Effector CD4-positive, alpha-beta T cell (primary cell): ENCODE measurements at places on chromosomes 16 and 17.
A peak's percentile ranks its signal among the peaks of the same experiment; 100 is the strongest.

- DNase-seq = no peak
These were observed 1.2 kb downstream of the KRTAP2-3 start for GRCh38 chr17:41058741-41059140.

GRCh38 chr17:21295036-21295952, 10.8 kb downstream of the MAP2K3 start:
- DNase-seq = no peak

DNA sequence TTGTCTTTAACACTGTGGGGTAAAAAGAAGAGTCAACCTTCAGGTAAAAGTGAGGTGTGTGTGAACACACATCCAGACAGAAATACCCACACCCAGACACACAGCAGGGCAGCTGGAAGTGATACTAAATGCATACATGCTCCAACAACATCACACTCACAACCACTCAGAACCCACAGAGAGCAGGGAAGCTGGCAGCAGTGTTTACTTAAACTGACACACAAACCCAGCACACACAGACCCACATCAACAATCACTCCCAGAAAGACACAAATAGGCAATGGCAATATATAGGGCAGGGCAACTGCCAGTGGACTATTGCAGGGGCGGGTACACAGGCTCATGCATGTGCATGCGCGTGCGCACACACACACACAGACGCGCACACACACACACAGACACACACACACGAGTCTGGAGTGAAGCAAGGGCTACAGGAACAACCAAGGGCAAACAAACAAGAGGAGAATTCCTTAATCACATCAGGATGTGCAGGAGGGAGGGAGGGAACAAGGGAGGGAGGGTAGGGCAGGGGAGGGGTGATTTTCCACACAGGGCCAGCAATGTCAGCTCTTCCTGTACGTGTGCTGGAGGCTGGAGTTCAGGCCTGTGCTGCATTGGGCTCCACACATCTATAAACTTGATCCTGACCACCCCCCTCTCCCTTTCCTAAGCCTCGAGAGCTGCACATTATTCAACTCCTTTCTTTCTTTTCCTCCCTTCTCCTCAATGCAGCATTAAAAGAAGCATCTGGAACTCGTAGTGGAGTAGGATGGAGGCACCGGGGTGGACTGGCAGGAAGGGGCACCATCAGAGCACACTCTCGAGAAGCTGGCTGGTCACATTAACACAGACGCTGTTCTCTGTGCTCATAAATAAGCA, 30.1 kb downstream of the HIC1 start:
- DNase-seq = no peak

GRCh38 chr16:57377080-57377841, 5.0 kb downstream of the CX3CL1 start:
- DNase-seq = no peak

DNA sequence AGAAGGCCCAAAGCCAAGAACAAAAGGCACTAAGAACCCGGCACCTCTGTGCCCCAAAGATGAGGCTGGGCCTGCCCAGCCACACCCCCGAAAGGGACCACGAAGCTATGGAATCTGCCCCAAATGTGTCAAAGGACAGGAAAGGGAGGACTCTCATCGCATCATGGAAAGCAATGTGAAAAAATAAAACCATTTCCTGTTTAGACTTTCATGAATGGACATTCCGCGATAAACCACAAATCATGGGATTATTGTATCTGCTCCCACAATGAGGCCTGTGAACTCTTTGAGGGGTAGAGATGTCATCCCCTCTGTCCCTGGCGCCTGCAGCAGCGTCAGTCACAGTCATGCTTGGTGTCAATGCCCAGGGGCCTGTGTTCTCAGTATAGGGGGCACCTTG, 135.0 kb downstream of the COPRS start:
- DNase-seq = no peak

- no peak for DNase-seq
These were observed 28.9 kb downstream of the FAM20A start for GRCh38 chr17:68572138-68572842.

GRCh38 chr17:33647956-33648355, 354.9 kb upstream of the ASIC2 start:
- no peak for DNase-seq

- no peak for DNase-seq
These were observed 37.4 kb upstream of the GNA13 start for GRCh38 chr17:65093930-65094329.

DNA sequence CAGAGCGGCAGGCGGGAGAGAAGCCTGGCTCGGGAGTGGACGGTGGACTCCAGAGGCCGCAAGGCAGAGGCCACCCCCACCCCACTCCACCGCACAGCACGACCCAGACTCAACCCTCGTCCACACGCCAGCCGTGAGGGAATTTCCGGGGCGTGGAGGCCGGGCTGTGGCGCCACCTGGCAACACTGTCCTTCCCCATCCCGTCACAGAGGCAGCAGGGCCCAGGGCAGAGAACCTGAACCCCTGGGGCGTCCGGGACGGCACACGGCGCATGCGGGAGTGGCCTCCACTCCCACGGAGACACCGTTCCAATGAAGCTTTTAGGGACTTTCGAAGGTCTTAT, 23.5 kb downstream of the GNPTG start:
- DNase-seq = no peak

DNA sequence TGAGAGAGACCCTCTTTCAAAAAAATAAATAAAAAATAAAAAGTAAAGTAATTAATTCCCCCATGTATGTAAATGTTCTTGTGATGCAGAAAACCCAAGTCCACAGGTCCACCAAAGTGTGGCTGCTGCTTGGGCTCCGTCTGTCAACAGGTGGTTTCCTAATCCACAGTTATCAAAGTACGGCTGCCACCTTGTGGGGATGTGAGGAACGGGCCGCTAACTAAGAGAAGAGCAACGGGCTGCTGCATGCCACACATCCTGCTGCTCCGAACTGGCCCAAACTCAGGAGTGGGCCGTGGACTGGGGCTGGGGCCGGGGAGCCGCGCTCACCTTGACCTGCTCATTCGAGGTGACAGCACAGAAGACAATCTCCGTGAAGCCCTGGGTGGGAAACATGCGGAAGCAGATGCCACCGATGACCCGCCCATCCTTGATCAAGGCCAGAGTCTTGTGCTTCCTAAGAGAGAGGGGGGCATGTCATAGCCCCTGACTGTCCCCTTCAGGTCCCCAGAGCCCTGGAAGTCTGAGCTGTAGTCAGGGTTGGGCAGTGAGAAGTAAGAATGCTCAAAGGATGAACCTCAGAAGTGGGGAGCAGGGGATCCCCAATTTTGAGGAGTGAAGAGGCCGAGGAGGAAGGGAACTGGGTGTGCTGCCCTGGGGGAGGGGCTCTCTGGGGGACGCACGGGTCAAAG, 4.3 kb downstream of the KAT2A start:
- DNase-seq = peak; percentile 78

GRCh38 chr16:19718624-19718965, 524 bp downstream of the IQCK start:
- DNase-seq = no peak

DNA sequence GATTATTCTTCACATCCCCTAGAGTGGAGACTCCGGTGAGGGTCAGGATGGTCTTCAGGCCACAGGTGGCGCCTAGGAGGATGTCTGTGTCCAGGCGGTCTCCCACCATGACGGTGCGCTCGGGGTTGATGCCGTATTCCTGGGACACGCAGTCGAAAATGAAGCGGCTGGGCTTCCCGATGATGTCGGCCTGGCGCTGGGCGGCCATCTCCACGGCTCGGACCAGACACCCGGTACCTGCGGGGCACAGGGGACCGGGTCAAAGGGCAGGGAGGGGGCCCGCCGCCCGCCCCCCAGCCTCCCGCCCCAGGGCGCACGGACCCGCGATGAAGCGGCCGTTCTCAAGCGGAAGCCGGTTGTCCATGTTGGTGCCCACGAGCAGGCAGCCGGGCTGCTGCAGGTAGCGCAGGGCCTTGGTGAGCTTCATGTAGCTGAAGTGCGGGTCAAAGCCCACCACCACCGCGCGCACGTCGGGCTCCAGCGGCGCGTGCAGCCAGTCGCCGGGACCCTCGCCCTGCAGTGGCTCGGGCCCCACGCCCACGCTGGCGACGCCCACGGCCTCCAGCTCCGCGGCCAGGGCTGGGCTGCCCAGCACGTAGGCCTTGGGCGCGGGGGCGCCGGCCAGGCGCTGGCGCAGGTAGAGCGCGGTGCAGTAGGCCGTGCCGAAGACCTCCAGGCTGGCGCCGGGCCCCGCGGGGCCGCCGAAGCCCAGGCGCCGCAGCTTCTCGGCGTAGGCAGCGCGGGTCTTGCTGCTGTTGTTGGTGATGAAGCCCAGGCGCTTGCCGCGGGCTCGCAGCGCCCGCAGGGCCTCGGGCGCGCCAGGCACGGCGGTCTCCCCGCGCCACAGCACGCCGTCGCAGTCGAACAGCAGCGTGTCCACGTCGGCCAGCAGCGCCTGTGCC, 572 bp downstream of the PGP start:
- DNase-seq = no peak

DNA sequence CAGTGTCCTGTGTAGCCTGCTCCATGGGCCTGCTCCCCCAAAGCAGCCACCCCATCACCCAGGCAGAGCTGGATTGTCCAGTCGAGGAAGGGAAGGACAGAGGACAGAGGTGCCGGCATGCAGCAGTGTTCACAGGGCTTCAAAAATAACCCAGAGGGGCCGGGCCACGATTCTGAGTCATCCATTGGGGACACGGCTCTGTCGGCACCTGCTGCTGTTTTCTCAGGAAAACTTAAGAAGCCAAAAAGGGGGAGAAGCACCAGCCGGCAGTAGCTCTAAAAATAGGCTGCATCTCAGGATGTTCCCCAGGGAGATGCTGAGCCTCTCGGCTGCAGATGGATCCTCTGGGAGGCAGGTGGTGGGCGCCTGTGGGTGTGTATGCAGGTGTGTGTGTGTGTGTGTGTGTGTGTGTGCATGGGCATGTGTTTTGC, 1.6 kb downstream of the CA7 start:
- DNase-seq = no peak

DNA sequence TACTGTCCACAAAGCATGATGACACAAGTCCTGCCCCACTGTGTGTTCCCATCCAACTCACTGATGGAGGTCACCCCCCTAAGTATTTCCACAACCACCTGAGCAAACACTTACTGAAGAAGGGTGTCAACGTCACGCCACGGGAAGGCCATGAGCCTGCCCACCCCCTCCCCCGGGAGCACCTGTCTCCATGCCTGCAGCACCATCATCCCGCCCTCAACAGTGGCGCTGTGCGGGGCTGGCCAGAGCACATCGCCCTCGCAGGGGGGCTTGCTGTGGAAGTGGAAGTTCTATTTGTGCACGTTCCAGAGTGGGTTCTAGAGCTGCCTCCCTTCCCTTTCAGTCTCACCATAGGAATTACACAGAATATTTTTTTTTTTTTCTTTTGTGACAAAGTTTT, 4.3 kb upstream of the MBTPS1 start:
- no peak for DNase-seq

DNA sequence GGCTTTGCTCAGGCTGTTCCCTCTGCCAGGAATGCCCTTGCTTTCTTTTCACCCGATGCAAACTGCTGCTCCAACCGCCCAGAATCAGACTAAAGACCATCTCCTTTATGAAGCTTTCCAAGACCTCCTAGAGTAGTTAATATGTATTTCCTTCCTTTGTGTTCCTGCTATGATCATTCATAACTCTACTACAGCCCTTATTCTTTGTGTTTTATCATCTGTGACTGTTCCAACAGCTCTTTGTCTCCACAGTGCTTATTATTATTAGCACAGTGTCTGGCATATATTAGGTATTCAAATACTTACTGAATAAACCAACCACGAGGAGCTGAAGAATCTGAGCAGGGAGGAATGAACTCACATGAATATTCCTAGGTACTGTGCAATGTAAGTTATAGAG, 7.6 kb downstream of the PSME3IP1 start:
- DNase-seq = no peak

- DNase-seq = no peak
These were observed 110.7 kb upstream of the IRX3 start for GRCh38 chr16:54397190-54397835.

GRCh38 chr17:66040402-66040801, 151.5 kb downstream of the CEP112 start:
- no peak for DNase-seq

DNA sequence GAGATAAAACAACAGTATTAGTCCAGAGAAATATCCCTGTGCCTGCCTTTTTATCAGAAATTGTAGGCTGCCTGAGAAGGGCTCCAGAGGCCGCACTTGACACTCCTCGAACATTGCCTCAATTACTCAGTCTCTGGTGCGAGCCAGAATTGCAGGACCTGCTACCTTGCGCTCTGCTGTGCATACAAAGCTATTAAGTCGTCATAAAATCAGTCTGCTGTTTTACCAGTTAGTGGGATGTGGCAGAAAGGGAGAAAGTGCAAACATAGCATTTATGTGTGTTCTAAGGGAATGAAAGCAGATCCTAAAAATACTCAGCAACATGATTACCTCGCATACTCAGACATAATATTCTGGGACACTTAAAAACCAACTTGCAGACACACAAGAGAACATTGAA, 70.6 kb downstream of the TMC6 start:
- DNase-seq = no peak

DNA sequence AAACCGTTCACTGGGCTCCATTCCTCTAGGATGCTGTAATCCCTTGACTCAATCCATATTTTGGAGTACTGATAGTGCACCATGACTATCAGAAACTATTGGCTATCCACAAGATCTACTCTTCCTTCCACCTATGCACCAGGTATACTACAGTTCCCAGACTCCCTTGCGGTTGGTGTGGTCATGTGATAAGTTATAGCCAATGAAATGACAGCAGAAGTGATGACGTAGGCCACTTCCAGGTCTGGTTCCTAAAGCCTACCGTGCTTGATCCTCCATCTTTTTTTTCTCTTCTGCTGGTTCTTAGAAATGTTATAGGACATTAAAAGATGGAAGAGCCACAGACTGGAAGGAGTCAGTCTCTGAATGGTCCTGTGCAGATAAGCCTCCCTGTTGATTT, 278.8 kb upstream of the C16orf82 start:
- no peak for DNase-seq

DNA sequence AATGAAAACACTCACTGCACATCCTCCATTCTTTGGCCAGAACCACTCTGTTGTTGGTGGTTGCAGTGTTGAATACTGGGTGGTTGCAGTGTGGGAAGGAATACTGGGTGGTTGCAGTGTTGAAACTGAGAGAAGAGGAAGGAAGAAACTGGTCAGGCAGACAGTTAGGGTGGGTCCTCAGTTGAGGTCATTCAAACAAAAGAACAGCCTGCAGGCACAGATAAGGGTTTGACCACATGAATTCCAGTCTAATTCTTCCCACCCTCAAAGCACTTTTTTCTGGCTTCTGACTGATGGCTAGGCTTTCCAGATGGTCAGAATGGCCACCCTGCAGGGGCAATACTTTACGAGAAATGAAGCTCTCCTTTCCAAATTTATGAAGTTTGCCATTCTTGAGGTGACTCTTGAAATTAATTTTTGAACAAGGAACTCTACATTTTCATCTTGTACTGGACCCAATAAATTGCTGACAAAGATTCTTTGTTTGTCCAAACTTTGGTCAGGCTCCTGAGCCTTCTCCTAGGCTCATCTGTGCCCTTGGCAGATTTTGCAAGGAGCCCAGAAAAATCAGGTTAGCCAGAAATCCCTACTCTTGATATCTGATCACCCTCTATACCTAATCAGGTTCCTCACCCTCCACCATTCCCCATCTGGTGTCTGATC, 596.6 kb upstream of the CDH5 start:
- DNase-seq = no peak

- DNase-seq = no peak
These were observed 102.5 kb upstream of the TMEM97 start for GRCh38 chr17:28216528-28216927.

- no peak for DNase-seq
These were observed 653.1 kb upstream of the SOX9 start for GRCh38 chr17:71467719-71468118.

GRCh38 chr16:22670044-22670536, 143.9 kb upstream of the HS3ST2 start:
- DNase-seq = no peak

- DNase-seq = no peak
These were observed 1.6 kb upstream of the CCL14 start for GRCh38 chr17:35988164-35988563.

GRCh38 chr16:70777973-70778406, 23.0 kb downstream of the VAC14 start:
- no peak for DNase-seq
